ENCODE measurements at places on chromosomes 7 and 10.

GRCh38 chr10:3976718-3977117, 191.7 kb upstream of the KLF6 start:
- DNase-seq, result no peak

GRCh38 chr10:70441161-70441894, at the start of gene NODAL:
Gene NODAL (minus strand): TSS chr10:70441681. CDS start chr10:70441667, 14 bp downstream.
- no peak for DNase-seq

DNA sequence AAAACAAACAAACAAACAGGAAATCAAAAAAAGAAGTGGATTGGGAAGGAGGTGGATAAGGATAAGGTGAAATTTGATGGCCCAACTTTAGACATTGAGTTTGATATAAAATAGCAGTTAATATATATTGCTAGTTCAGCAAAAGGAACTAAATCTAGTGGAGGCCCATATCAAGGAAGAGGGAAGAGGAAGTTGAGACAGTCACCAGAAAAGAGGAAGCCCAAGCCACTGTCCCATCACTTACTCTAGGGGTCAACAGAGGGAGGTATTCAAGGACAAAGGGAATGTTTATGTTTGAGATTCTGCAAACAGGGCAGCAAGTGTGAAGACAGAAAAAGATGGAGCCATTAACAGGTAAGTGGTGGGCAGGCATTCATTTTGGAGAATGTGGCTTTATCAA, 3.7 kb downstream of the LAMTOR4 start:
- DNase-seq, result no peak

- no peak for DNase-seq
Measured at GRCh38 chr7:33157781-33158180, 28.4 kb downstream of the BBS9 start.

DNA sequence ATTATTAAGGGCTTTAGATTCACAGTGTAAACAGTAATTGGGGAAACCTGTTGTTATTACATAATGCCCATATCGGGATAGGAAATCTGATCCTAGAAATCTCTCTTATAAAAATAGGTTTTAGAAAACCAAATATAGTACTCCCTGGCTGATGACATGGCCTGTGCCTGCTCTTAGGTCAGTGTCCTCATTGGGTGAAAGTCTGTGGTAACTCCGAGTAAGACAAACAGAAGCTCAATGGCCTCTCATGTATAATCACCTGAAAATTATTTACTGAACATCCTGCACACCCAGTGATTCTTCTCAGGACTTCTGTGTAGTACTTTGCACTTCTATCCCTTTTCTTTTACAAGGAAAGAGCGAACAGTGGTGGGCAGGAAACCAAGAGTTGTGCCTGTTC, 37.8 kb downstream of the SEM1 start:
- no peak for DNase-seq

DNA sequence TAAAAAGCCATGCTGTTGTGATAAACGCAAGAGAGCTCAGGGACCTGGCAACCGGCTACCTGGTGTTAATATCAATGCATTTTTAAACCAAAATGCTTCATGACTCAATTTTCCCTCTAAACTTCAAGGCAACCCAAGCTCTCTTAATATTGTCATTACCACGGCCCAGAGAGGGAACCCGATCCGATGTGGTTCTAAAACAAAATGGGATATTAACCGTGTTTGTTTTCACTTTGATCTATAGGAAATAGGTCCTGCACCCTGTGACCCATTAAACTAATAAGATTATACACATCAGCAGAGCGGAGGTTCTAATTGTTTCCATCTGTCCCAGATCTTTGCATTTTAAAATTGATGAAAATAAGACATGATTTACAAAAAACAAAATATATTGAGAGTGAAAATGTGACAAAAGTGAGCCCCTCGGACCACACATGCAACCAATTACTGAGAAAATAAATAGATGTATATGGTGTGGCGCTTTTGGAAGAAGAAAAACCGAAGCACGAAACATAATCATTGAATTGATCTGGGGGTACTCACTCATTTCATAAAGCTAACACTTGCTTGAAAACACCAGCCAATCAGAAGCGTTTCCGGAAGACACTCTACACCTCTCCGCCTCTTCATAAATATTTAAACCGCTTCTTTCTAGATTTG, 290.3 kb upstream of the NFE2L3 start:
- DNase-seq, result no peak

GRCh38 chr10:47287805-47288204, 12.2 kb upstream of the GDF10 start:
- no peak for DNase-seq

DNA sequence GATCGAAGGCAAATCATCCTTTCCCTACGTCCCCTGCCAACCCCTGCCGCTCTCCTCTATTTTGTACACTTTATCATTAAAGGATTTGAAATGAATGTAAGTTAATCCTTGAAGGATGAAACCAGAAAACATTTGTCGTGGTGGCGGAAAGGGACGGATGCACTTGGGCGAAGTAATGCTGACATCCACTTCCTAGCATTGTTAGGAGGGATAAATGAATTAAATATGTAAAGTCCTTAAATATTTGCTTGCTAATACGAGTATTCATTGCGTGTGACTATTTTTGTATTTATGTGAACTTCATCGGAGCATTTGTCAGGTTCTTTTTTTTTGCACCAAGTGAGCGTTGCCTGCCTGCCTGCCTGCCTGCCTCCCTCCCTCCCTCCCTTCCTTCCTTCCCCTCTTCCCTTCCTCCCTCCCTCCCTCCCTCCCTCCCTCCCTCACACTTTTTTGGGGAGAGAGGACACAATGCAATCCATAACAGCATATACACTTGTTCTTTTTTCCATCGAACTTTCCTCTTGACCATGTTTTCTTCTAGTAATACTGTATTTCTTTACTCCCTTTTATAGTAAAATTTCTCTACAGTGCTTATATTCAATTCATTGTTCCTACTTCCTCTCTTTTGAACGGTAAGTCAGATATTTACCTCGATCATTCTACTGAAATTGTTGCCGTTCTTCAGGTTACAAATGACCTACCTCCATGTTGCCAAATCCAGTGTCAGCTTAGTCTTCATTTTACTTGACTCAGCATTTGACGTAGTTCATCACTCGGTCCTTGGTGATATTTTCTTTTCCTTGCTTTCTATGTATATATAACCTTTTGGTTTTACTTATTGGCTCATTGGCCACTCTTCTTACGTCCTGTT, 831 bp downstream of the CCDC7 start:
- DNase-seq, result peak; percentile 29

- DNase-seq, result no peak
Measured at GRCh38 chr10:27986821-27987220, 12.1 kb downstream of the ODAD2 start.
